ENCODE measurements at places on chromosomes 6 and 20.

DNA sequence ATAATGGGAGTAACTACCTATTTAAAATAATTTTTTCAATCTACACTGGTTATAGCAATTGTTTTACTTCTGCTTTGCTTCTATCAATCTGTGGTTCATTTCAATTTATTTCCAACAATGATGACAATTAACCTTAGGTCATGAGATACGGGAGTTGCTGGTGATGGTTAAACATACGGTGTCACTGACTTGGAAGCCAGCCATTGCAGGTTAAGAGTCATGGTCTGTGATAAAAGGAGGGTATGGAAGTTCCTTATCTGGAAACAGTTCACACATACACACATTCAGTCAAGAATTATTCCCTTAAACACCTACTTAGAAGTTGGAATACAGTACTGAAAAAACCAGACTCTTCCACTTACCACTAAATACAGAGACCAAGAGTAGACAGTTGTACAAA is 180.0 kb downstream of the KIF16B start:
- no peak for DNase-seq

DNA sequence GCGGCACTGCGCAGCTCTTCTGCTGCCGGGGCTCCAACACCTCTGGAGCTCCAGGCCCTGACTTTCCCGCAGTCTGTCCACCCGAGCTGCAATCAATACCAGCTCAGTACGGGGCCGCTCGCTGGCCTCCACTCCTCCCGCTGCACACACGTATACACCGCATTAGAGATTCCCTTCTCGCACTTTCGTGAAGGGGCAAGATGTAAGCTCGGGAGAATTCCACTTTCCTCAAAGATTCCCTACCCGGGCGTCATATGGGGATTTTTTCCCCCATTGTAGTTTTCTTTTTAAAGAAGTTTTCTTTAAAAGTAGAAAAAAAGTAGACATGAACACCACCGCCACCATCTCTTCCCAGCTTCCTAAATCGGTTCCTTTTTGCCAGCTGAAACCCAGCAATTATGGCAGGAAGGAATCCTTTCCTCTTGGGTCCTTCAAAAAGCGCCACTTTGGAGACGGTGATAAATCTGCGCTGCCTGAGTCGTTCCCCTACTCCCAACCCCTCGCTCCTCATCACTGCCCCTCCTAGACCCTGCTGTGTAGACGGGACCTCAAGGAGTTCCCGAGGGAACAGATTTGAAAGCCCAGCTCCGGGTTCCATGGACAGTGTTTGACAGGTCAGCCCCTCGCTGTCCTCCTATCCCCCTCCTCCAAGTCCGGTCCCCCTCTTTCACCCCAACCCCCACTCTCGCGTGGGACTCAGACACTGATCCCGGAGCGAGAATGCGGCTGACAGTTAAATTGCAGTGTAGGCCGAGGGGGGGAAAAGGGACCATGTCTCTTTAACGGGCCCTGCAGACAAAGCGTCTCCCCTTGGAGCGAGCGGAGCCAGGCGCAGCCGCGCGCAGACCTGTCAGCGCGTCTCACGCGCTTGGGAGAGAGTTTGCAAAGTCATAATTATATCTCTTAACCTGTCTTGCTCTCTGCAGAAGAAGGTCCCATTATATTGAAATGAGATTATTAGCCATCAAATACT is 39.5 kb downstream of the NCR2 start:
- DNase-seq, result no peak

GRCh38 chr20:13341737-13342393 is 120.8 kb downstream of the ISM1 start:
- DNase-seq, result no peak

DNA sequence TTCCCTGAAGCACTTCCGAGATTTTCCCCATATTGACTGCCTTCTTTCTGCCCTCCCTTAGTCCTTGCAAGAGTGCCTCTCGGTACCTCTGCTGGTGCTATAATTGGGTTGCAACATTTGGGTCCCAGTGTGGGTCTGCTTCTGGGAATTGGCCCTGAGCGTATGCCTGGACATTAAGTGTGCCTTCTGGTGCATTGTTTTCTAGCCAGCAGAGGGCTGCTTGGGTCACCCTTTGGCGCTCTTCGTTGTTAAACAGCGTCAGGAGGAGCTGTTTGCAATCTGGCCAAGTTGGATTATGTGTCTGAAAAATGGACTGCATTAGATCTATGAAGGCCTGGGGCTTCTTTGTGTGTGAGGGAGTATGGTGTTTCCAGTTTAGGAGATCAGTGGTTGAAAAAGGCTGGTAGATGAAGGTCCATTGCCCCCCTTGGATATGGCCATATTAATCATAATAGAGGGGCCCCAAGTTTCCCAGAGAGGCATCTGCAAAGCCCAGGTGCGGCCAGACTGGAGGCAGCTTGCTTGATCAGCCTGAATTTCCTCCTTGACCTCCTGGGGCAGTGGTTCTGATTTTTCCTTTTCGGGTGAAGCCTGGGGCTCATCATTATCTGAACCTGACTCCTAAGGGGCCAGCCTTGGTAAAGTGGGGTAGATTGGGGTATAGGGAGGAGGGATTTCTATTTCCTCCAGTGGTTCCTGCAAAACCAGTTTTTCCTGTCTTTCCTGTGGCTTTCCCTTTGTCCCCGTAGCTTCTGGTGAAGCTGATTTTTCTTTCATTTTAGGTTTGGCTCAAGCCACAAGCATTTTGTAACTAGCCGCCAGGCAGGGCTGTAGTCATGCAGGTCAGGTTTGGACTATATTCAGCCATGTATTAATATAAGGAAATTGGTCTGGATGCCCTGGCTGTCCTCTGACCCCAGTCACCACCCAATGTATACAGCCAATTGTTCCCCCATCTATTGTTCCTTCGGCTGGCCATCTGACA is 85.4 kb upstream of the GPR6 start:
- DNase-seq, result no peak

- DNase-seq, result no peak
Measured at GRCh38 chr20:53617791-53618489, 24.3 kb upstream of the ZNF217 start.

DNA sequence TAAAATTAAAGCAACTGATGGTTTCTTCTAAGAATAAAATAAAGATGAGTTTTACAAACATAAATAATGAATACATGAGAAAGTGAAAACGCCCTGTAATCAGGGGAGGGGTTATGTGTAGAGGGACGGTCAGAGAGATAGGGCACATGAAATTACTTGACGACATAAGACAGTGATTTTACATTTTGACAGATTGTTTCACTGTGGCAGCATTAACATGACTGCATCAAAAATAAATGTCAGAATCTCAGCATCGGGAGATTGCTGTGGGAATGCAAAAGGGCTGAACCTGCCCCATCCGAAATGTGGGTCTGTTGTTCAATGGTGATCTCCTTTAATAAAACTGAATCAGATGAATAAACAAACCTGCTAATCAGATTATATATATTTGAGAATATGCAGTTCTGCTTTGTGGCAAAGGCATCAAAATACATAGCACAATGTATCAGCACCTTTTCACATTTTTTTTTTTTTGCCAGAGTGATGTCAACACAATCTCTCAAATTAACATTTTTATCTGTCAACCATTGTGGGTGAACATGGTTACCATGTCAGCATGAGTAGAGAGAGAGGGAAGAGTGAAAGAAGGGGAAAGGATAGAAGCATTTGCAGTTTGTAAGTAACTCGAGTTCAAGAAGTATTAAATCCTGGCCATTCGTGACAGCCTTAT is 177.1 kb upstream of the MAN1A1 start:
- no peak for DNase-seq

DNA sequence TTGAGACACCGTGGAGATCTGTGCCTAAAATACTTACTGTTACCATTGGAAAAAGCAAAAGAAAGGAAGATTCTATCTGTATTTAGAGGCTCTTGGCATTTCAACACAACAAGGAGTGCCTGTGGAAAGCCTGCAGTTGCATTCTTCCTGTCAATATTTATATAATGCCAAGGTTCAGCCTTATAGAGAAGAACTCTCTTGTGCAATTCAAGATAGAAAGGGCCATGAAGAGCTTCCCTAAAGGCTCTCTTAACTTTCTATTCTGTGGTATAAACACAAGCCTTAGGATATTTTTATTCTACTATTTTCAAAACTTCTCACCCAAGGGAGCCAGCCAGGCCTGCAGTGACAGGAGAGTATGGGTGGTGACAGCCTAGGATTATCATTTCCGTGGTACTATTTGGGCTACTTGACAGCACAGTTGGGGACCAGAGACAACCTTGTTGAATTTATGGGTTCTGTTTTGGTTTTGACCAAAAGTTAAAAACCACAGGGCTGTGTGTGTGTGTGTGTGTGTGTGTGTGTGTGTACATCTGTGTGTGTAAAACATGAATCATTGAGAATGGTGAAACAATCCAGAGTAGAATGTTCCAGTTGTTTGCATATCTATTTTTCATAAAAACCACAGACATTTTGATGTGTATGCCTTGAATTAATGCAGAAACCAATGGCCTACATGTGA is 700.9 kb upstream of the SLC35B3 start:
- DNase-seq, result no peak

DNA sequence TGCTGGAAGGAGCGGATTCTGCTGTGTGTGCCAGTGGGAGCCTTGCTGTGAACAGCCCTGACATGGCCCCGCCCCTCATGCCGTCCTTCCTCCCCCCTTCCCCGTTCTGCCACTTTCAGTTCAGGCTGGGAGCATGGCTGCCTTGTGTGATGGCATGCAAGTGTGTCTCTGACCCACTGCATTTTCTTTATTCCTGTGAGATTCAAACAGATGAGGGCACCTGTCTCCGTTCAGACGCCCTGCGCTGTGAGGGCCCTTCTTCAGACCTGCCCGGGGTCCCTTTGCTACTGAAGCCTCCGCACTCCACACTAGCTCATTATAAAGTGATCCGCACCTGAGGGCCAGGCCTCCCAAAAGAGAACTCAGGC is 88.3 kb downstream of the TAF4 start:
- no peak for DNase-seq

GRCh38 chr20:53804920-53805894 is 211.6 kb upstream of the ZNF217 start:
- no peak for DNase-seq

- no peak for DNase-seq
Measured at GRCh38 chr6:164692772-164693510, 616.5 kb downstream of the C6orf118 start.

- DNase-seq, result no peak
Measured at GRCh38 chr6:105611606-105612005, 208.7 kb upstream of the PREP start.

- no peak for DNase-seq
Measured at GRCh38 chr20:31676609-31676989, 38.9 kb downstream of the COX4I2 start.

DNA sequence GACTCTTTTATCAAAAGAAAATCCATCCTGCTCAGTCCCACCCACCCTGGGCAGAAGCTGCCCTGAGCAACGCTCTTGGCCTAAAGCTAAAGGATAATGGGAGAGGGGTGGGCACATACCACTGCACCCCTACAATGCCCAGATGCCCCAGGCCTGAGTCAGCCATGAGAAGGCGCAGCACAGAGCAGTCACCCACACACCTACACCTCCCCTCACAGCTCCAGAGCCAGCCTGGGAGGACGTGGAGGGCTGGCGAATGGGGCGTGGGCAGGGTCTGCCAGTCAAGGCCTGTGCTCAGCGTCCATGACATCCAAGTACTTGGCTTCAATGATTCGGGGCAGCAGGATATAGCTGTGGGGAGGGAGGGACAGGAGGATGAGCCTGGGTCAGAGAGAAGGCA is 11.5 kb downstream of the SLC4A11 start:
- DNase-seq, result no peak

- no peak for DNase-seq
Measured at GRCh38 chr6:89081129-89081422, 525 bp downstream of the PNRC1 start.

- DNase-seq, result no peak
Measured at GRCh38 chr6:149229096-149229495, 88.4 kb upstream of the TAB2 start.

- DNase-seq, result no peak
Measured at GRCh38 chr6:119894811-119895210, 545.2 kb upstream of the MAN1A1 start.

DNA sequence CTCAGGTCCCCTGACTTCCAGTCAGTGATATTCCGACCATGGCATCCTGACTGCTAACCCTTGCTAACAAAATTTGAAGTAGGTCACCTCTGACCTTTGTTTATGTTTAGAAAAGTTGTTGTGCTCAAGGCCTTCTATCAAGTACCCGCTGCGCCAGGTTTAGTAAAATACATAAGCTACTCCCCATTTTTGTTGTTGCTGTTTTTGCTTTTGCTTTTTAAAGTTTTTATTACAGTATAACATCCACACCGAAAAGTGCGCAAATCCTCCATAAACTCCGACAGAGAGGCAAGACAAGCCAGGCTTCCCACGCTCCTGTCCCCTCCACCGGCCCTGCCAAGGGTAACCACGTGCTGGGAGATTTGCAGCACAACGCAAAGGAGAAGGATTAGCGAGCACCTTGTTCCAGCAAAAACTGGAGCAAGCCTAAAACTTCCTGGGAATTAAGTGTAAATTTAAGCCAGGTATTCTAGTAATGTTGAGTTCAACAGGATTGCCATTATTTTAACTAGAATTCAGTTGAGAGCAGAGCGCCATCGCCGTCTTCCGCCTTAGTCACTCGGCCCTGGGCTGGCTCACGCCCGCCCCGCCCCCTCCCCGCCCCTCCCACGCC is 17.8 kb upstream of the HMGN4 start:
- DNase-seq, result no peak

DNA sequence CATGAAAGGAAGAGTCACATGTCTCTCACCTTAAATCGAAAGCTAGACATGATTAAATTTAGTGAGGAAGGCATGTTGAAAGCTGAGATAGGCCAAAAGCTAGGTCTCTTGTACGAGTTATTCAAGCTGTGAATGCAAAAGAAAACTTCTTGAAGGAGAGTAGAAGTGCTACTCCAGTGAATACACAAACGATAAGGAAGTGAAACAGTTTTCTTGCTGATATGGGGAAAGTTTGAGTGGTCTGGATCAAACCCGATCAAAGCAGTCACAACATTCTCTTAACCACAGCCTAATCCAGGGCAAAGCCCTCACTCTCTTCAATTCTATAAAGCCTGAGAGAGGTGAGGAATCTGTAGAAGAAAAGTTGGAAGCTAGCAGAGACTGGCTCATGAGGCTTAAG is 1.9 kb upstream of the TPD52L1 start:
- no peak for DNase-seq

- DNase-seq, result no peak
Measured at GRCh38 chr20:19269737-19270340, 57.4 kb downstream of the SLC24A3 start.

GRCh38 chr6:6685249-6686040 is 96.9 kb downstream of the LY86 start:
- DNase-seq, result no peak
